ENCODE measurements at places on chromosomes 2 and 18. TPM values are rescaled to one million over a fixed set of nuclear protein-coding genes. Genes with fewer than 3 reads are reported as not detected.

DNA sequence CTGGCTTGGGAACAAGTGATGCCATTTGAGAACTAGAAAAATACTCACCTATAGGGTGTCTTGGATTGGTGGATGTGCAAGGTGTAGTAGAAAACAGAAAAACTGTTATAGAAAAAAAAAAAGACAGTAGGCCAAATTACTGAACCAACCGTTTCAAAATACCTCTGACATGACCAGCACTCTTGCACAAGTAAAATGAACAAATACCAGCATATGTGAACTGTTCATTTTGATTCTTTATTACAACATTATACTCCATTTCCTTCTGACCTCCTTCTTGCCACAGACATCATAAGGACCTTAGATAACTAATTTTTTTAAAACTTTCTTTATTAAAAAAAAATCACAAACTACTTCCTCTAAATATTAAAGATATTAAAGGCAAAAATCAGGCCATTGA lies 125.5 kb downstream of the ATAD2B start:
- DNase-seq: no peak
- H3K4me3 ChIP-seq: no peak overlapping the region
- peaks cover 20% of the 10 kb centered on the region for H3K4me1 ChIP-seq
- H3K27me3 ChIP-seq: no peaks in the 10 kb centered on the region
- no peak overlapping the region for H3K27ac ChIP-seq

RBBP8 gene
- total RNA-seq: 55.6 TPM

- H3K36me3 ChIP-seq: peaks cover 14% of the 10 kb centered on the region
- H3K27ac ChIP-seq: peak overlapping the region; percentile 5
Measured at GRCh38 chr2:43459446-43460173, 136.2 kb downstream of the THADA start.

DNA sequence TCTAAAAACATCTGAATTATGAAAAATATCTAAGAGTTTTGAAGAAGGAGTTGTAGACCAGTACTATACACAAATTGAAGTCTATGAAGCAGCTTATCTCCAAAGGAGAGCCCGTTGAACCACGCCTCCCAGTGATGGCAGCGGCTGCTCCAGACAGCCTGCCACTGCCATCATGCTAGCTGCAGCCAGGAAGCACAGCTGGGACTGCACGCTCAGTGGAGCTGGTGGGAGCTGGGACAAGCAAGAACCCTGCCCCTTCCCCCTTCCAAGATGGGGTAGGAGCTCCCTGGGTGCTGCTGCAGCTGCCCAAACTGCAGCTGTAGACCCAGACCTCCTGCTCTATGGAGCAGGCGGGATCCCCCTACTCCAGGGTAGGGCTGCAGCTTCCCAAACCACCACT lies 124.7 kb upstream of the SPATS2L start:
- H3K4me1 ChIP-seq: no peaks in the 10 kb centered on the region
- no peak overlapping the region for H3K27ac ChIP-seq
- DNase-seq: no peak
- no peak overlapping the region for H3K4me3 ChIP-seq

GATA6 gene
- 58.4 TPM for total RNA-seq

- no peak overlapping the region for H3K27ac ChIP-seq
- no peak for DNase-seq
- H3K4me3 ChIP-seq: no peak overlapping the region
- no peaks in the 10 kb centered on the region for H3K4me1 ChIP-seq
- H3K27me3 ChIP-seq: no peaks in the 10 kb centered on the region
Measured at GRCh38 chr2:48137829-48138228, 231.5 kb upstream of the FBXO11 start.

GRCh38 chr2:134029418-134029817 lies 224.5 kb upstream of the MGAT5 start:
- peaks cover 52% of the 10 kb centered on the region for H3K27me3 ChIP-seq
- H3K4me1 ChIP-seq: no peaks in the 10 kb centered on the region
- H3K27ac ChIP-seq: no peak overlapping the region
- DNase-seq: no peak

All from Calu3 (cell line).